T-helper 17 cell (primary cell): ENCODE measurements at places on chromosomes 4 and X. TPM values are rescaled to one million over a fixed set of nuclear protein-coding genes. Genes with fewer than 3 reads are reported as not detected.
A peak's percentile ranks its signal among the peaks of the same experiment; 100 is the strongest.

DNA sequence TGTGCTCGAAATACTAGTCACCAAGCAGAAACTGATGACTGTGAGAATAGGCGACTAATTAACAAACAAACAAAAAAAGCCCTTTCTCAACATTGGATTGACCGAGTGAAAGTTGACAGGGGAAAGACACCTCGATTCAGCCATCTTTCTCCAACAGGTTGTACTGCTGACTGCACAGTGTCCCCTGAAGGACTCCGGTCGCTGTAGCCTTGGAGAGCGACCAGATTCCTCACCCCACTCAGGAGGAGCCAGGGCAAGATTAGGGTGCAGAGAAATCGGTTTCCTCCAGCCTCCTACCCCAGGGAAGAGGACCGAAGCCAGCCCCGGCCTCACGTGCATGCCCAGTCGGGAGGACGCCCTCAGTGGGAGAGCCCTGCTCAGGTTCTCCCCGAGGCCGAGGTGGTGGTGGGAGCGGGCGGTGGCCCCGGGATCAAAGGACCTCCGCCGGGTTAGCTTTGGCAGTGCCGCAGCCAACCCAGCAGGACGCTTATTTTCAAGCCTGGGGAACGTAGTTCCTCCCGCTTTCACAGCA, 1.1 kb upstream of the RAP1GDS1 start:
- H3K27ac ChIP-seq, result peak overlapping the region; percentile 87
- peak; percentile 30 for DNase-seq
- H3K36me3 ChIP-seq, result peaks cover 2% of the 10 kb centered on the region
- H3K4me1 ChIP-seq, result peaks cover 44% of the 10 kb centered on the region
- peak overlapping the region; percentile 98 for H3K4me3 ChIP-seq

GRCh38 chr4:3257556-3258482, 8.9 kb downstream of the MSANTD1 start:
- no peak overlapping the region for H3K4me3 ChIP-seq
- DNase-seq, result no peak
- no peaks in the 10 kb centered on the region for H3K27me3 ChIP-seq
- H3K27ac ChIP-seq, result no peak overlapping the region

PABPC1L2B gene
- not detected for total RNA-seq

GRCh38 chrX:107731831-107732502, 43.6 kb downstream of the TSC22D3 start:
- DNase-seq, result no peak
- H3K36me3 ChIP-seq, result peaks cover 3% of the 10 kb centered on the region
- no peak overlapping the region for H3K4me3 ChIP-seq
- H3K27ac ChIP-seq, result no peak overlapping the region
- H3K27me3 ChIP-seq, result no peaks in the 10 kb centered on the region

DNA sequence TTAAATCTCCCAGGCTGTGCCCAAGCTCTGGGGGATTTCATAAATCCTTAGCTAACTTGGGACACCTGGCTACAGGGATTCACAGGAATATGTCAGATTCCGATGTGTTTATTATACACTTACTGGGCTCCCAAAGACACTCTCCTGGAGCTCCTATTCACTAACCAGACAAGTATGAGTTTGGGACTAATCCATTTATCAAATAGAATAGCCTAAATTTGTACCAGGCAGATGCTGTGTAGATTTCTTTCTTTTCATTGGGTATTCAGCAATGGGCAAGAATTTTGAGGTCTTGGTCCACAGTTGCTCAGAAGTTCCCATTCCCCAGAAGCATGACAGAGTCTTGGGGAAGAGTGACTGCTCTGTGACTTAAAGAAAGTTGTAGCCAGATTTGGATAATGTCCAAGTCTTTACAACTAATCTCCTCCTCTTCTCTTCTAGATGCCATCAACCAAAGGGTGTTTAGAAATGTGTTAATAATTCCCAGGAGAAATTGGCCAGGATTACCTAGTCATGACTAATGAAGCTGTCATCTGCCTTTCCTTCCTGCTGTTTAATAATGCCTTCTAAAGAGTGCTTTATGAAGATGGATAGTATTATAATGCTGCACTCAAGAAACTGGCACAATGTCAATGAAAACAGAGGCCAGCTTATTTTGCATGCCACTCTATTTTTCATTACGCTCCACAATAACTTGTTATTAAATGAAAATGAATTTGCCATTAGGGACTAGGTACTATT, 120.9 kb downstream of the CHIC2 start:
- H3K4me3 ChIP-seq, result no peak overlapping the region
- no peak for DNase-seq
- no peaks in the 10 kb centered on the region for H3K4me1 ChIP-seq
- peaks cover 3% of the 10 kb centered on the region for H3K36me3 ChIP-seq

DNA sequence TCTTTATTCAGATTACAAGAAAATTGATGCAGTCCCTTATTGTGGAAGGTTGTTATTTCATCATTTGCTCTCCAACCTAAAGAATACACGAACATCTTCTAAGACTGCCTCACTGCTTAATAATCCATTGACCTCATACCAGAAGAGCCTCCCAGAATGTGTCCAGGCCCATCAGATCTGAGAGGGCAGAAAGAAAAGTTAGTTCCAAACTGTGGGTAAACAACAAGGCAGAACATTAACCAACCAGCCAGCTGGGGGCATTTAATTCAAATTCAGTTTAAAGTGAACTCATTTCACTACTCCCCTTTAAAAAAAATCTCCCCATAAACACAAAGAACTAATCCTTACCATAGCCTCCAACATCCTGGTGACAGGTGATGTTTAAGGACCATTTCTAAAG, 13.8 kb downstream of the GPC4 start:
- no peak overlapping the region for H3K4me3 ChIP-seq
- peaks cover 6% of the 10 kb centered on the region for H3K27me3 ChIP-seq
- no peaks in the 10 kb centered on the region for H3K4me1 ChIP-seq
- no peak overlapping the region for H3K27ac ChIP-seq
- no peaks in the 10 kb centered on the region for H3K36me3 ChIP-seq

GRCh38 chr4:9704551-9705332, 76.7 kb upstream of the DRD5 start:
- H3K4me1 ChIP-seq, result peaks cover 13% of the 10 kb centered on the region
- H3K4me3 ChIP-seq, result no peak overlapping the region
- no peak overlapping the region for H3K27ac ChIP-seq
- H3K36me3 ChIP-seq, result no peaks in the 10 kb centered on the region

GRCh38 chr4:132328761-132329160, 820.3 kb upstream of the PCDH10 start:
- no peak overlapping the region for H3K4me3 ChIP-seq
- no peaks in the 10 kb centered on the region for H3K27me3 ChIP-seq
- H3K27ac ChIP-seq, result no peak overlapping the region
- H3K4me1 ChIP-seq, result no peaks in the 10 kb centered on the region

TBC1D8B gene
- 1.8 TPM for total RNA-seq

TMEM271 gene
- total RNA-seq, result not detected

DNA sequence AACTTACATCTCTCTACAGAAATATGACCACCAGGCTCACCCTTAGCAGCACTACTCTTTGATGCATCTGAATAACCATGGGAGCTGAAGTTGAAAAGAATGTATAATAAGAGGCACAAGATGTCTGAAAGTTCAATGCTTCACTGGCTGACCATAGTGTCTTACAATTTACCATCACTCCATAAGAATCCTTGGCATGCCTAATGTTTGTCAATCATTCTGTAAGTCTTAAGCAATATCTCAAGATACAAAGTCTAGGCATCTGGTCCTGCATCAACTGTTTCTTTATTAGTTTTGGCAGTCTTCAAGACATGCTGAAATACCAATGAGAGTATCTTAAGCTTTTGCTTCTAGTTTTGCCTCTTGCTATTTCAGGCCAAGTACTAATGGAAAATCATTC, 755.5 kb downstream of the STIM2 start:
- no peak overlapping the region for H3K27ac ChIP-seq
- no peaks in the 10 kb centered on the region for H3K4me1 ChIP-seq
- no peak overlapping the region for H3K4me3 ChIP-seq
- no peaks in the 10 kb centered on the region for H3K27me3 ChIP-seq
- no peak for DNase-seq

MAGEB10 gene
- total RNA-seq, result not detected

CFAP47 gene
- total RNA-seq, result not detected

TET2 gene
- 41.1 TPM for total RNA-seq

KLHL8 gene
- 6.8 TPM for total RNA-seq

ERAS gene
- not detected for total RNA-seq

DNA sequence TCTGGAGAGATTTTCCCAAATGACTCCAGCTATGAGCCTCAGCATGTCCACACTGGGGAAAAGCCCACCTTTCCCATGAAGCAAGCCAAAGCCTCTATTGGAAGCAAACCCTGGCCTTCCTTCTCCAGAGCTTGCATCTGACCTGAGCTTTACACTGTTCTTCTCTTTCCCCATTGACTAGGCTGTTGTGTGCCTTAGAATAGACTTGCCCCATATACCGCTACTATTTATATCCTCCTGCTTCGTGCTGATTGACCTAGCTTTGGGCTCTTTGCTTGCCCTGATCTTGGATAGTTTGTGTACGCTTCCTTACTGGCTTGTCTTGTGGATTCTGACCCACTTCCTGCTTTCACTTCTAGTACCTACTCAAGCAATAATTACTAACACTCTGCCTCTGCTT, 30.9 kb downstream of the FAM9B start:
- H3K27me3 ChIP-seq, result no peaks in the 10 kb centered on the region
- no peak overlapping the region for H3K4me3 ChIP-seq
- peaks cover 3% of the 10 kb centered on the region for H3K36me3 ChIP-seq
- no peak for DNase-seq

GRCh38 chr4:12562021-12562420, 922.1 kb downstream of the RAB28 start:
- H3K36me3 ChIP-seq, result no peaks in the 10 kb centered on the region
- DNase-seq, result no peak
- H3K4me3 ChIP-seq, result no peak overlapping the region
- H3K27me3 ChIP-seq, result no peaks in the 10 kb centered on the region
- H3K27ac ChIP-seq, result no peak overlapping the region

GRCh38 chr4:150250293-150250997, 172.2 kb downstream of the DCLK2 start:
- H3K27ac ChIP-seq, result no peak overlapping the region
- peaks cover 5% of the 10 kb centered on the region for H3K27me3 ChIP-seq
- no peak overlapping the region for H3K4me3 ChIP-seq
- H3K4me1 ChIP-seq, result peaks cover 2% of the 10 kb centered on the region
- no peak for DNase-seq

ADGRL3 gene
- not detected for total RNA-seq

DNA sequence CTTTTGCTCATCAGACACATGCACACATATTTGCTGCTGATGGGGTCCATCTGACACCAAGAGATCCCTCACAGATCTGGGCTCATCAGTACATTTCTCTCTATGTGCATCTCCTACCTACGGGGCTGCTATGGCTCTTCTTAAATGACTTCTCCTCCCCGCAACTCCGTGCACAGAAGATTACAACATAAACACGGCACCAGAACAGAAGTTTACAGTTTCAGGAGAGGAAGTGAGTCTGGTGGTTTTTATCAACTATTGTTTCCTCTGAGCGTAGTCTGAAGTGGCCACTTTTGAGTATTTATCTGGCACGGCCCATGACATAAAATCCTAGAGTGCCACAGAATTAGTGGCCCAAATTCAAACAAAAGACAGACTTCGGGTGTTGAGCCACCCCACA, 263.8 kb downstream of the PRDM5 start:
- H3K4me1 ChIP-seq, result peaks cover 4% of the 10 kb centered on the region
- H3K36me3 ChIP-seq, result no peaks in the 10 kb centered on the region
- peaks cover 15% of the 10 kb centered on the region for H3K27me3 ChIP-seq
- DNase-seq, result no peak
- no peak overlapping the region for H3K4me3 ChIP-seq
- no peak overlapping the region for H3K27ac ChIP-seq

DNA sequence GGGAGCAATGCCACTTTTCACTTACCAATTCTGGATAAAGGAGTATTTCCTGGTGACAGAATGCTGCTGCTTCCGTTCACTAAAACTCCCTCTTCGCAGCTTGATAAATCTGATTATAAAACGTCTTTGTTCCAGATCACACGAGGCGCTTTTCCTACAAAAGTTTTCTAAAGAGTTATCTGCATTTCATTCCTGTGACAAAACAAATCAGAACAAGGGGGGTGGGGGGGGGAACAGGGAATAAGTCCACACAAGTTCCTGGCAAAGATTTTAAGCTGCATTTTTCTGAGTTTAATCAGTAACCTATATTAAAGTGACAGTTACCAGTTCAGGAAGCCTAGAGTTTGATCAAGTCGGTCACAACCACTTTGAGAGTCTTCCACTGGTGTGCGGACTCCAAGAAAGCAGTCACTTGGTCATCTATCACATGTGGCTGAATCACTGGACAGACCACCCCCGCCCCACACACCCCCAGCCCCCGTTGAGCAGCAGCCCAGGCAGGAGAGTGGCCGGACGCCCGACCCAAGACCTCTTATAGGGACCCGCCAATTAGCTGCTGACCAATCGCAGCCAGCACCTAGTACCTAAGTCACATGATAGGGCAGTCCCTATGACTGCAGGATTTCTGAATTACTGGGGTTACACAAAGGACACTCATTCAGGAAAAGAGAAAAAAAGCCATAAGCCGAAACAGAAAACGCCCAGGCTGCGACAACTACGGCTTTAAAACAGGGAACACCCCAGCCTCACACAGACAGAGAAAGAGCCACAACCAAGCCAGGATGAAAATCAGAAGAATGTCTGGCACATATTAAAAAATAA, 569.3 kb upstream of the DIPK2B start:
- peak overlapping the region; percentile 95 for H3K27ac ChIP-seq
- H3K27me3 ChIP-seq, result no peaks in the 10 kb centered on the region
- DNase-seq, result no peak
- H3K4me3 ChIP-seq, result peak overlapping the region; percentile 89
- peaks cover 31% of the 10 kb centered on the region for H3K4me1 ChIP-seq
- H3K36me3 ChIP-seq, result no peaks in the 10 kb centered on the region

DNA sequence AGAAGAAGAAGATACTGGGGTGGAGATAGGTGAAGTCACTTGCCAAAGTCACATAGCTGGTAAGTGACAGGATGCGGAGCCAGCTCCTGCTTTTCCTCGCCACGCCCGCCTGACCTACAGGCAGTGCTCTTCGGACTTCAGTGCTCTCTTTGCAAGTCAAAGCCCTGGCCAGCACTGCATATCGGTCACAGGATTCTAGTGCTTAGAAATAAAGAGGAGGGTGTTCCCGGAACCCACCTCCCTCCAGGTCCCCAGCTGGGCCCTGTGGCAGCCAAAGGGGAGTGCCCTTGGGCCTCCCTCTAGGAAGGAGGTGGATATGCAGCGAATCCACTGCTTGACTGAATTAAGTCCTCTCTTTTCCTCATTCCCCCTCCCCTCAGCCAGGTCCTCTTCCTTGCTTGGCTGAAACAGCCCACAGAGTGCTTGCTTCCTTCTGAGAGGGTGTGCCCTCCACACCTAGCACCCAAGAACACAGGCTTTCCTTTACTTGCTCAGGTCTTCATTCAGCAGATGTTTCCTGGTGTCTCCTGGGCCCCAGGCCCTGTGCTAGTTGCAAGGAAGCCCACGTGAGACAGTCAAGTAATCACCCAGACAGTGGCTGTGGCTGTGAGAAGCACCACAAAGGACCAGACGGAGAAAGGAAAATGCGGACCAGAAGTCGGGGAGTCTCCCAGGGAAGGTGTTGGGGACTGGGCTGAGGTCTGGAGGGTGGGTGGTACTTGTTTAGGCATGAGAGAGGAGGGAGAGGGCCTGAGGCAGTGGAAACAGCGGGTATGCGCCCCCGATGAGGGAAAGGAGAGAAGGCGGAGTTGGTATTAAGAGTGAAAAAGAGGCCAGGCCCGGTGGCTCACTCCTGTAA, 14.0 kb upstream of the HMGB3 start:
- no peak overlapping the region for H3K27ac ChIP-seq
- H3K4me1 ChIP-seq, result no peaks in the 10 kb centered on the region
- H3K36me3 ChIP-seq, result peaks cover 3% of the 10 kb centered on the region
- no peak overlapping the region for H3K4me3 ChIP-seq

GRCh38 chr4:126012691-126013290, 698.0 kb downstream of the FAT4 start:
- no peak for DNase-seq
- no peak overlapping the region for H3K4me3 ChIP-seq
- H3K36me3 ChIP-seq, result no peaks in the 10 kb centered on the region
- no peak overlapping the region for H3K27ac ChIP-seq

SYP gene
- 0.30 TPM for total RNA-seq
